ENCODE measurements at places on chromosomes 2 and 18. TPM values are rescaled to one million over a fixed set of nuclear protein-coding genes. Genes with fewer than 3 reads are reported as not detected.

GRCh38 chr2:241031436-241032165 is 33.2 kb downstream of the SNED1 start:
- no peak for DNase-seq

DNA sequence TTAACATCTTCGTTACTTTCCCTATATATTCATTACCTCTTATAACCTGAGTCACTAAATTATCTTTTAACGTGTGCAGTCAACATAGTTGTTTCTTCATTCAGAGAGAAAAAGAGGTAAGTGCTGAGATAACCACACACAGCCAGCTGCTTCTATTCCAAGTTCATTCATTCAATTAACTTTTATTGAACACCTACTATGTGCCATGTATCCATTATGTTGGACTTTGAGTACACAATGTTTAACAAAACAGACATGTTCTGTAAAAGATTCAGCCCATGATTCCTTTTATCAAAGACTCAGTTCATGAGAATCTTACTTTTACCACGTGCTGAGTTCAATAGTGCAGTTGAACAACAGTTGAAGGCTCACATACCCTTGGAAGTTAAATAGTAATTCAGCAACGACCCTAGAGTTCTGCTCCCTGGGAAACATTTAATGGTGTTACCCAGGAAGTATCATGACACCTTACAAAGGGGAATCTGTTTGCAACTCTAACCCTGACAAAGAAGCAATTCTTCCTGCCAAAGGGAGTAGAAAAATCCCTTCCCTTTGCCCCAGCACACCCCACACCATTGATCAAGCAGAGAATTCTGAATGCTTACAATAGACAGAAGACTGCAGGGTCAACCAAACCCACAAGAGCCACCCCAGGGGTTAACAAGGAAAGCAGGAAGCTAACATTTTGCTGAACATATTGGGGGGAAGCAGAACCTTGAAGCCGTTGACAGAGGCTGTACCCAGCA is 595.8 kb downstream of the STK39 start:
- no peak for DNase-seq

GRCh38 chr2:129695496-129695895 is 284.0 kb upstream of the RAB6C start:
- DNase-seq: no peak

- no peak for DNase-seq
These were observed 9.2 kb upstream of the CCDC141 start for GRCh38 chr2:179059026-179059700.

- DNase-seq: peak; percentile 23
These were observed 6.0 kb downstream of the SLC4A3 start for GRCh38 chr2:219633276-219634065.

DNA sequence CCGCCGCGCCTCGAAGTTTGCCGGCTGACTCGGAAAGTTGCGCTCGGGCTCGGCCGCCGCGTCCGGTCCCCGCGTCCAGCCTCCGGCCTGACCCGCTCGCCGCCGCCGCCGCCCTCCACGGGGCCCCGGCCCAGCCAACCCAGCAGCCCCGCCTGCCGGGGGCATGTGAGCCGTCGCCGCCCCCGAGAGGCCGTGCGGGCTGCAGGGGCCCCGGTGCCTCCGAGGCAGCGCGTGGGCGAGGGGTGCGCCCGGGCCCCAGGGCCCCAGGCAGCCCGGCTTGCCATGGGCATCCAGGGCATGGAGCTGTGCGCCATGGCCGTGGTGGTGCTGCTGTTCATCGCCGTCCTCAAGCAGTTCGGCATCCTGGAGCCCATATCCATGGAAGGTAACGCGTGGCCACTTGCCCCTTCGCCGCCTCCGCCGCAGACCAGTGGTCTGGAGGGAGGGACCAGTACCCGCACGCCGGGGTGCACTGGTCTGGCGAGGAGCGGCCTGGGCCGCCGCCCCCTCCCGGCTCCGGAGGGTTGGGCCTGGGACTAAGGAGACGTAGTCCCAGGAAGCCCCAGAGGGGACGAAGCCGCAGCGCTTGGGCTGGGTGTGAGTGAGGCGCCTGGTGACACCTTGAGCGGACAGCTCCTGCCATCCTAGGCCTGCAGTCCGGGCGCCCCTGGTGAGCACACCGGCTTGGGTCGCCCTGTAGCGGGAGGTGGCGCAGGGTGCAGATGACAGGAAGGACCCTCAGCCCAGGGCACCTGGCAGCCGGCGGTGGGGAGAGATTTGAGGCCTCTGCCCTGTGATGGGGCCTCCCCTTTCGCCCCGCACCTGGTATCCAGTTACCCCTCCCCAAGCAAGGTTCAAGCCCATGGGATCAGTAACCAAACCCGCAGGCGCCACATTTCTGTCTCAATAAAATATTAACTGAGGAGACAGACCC is 49.9 kb downstream of the KCNIP3 start:
- DNase-seq: peak; percentile 34

DNA sequence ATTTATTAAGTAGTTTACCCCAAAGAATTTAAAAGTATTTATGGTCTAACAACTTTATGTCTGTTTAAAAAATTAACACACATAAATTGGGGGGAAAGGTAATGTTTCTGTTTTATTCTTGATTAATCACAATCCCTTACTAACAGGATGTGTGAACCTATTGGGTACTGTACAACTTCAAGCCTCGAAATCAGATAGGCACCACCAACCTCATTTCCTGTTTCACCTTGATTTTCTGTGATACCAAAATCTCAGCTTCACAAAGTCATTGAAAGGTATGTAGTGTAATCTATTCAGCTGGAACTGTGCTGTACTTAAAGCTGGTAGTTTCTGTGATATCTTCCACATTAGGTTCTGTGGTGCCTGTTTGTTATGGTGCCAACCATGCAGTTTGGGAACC is 4.0 kb downstream of the RNMT start:
- DNase-seq: no peak

GRCh38 chr2:241736111-241736510 is 1.7 kb downstream of the D2HGDH start:
- no peak for DNase-seq

- DNase-seq: no peak
These were observed 17.6 kb upstream of the OR6B3 start for GRCh38 chr2:240070907-240071306.

- no peak for DNase-seq
These were observed 50.5 kb downstream of the MTA3 start for GRCh38 chr2:42618972-42619371.

DNA sequence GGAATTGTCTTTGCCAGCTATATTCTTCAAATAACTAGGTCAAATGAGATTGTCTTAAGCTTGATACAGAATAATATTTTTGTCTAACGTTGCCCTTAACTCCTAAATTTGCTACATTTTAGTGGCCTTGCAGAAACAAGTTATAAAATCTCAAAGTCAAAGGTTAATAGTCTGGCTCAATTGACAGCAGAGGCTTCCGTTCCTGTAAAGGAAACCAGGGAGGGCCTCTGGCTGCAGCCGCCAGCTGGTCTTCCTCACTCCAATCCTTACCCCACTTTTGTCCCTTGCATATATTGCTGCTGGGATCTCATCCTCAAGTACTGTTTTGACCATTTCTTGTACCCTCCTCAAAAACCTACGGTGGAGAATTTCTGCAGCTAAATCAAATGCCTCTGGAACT is 17.1 kb downstream of the CYB5A start:
- DNase-seq: no peak

DNA sequence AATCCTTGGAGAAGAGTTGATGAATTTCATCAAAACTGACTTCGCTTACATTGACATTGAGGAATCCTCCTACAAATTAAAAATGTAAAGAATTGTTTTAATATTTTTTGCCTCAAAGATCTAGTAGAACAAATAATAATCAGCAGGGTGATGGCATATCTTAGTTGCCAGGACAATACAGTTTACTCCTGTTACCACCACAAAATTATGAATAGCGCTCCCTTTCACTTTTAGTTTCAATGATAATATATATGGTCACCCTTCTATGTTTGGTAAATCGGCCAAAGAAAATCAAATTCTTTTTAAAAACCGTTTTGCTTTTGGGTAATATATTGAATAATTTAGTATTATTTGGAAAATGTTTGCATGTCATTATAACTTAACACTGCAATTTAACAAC is 39.0 kb downstream of the B4GALT6 start:
- DNase-seq: no peak

- no peak for DNase-seq
These were observed 33.7 kb downstream of the ABI2 start for GRCh38 chr2:203361922-203362321.

- no peak for DNase-seq
These were observed 299 bp downstream of the FABP1 start for GRCh38 chr2:88127638-88127887.

GRCh38 chr2:128261245-128262128 is 57.2 kb downstream of the HS6ST1 start:
- DNase-seq: no peak

- no peak for DNase-seq
These were observed 258.7 kb downstream of the CLIP4 start for GRCh38 chr2:29373870-29374269.

- DNase-seq: no peak
These were observed 72.4 kb downstream of the RND3 start for GRCh38 chr2:150415022-150415421.

GRCh38 chr2:86631846-86632485 is 8.3 kb upstream of the RNF103 start:
- DNase-seq: no peak

The AQP12B gene
- total RNA-seq: not detected

The AP1S3 gene
- 6.3 TPM for total RNA-seq

The LDLRAD4 gene
- total RNA-seq: 40.3 TPM

The FAM228A gene
- not detected for total RNA-seq

The MAB21L4 gene
- total RNA-seq: not detected
